ENCODE measurements at places on chromosomes 1 and 21. TPM values are rescaled to one million over a fixed set of nuclear protein-coding genes. Genes with fewer than 3 reads are reported as not detected.

The KLHDC9 gene
- total RNA-seq: 1.2 TPM

The CENPL gene
- total RNA-seq: 34.0 TPM

The ITGB3BP gene
- total RNA-seq: 47.0 TPM

The KRTAP10-3 gene
- total RNA-seq: not detected

The WDR64 gene
- 0.58 TPM for total RNA-seq

The SLAMF9 gene
- not detected for total RNA-seq

The NBPF4 gene
- 0.11 TPM for total RNA-seq

DNA sequence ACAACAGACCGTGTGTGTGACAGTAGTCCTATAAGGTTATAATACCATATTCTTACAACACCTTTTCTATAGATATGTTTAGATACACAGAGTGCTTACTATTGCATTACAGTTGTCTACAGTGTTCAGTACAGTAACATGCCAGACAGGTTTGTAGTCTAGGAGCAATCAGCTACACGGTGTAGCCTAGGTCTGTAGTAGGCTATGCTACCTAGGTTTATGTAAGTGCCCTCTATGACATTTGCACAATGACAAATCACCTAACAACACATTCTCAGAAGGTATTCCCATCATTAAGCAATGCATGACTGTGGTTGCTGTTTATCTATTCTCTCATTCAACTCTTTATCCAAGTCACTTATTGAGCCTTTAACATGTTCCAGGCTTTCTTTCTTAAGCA is 1.8 kb upstream of the WLS start:
- DNase-seq: no peak
- H3K4me1 ChIP-seq: peaks cover 6% of the 10 kb centered on the region
- H3K36me3 ChIP-seq: no peaks in the 10 kb centered on the region

DNA sequence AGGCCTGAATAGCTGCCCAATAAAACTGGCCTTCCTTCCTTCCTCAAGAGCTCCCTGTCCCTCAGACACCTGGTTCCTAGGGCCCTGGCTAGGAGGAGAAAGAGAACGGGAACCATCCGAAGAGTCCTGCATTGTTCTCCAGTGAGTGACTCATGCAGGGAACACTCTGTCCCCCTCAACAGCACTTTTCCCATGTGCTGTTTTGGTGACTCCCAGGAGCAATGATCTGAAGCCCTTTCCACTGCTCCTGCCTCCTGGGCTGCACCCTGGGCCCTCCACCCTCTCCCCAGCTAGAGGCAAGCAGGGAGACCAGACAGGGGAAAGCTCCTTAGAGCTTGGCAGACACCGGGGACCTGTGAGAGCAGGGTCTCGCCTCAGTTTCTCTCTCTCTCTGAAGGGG is 18.9 kb downstream of the TNNT2 start:
- H3K4me3 ChIP-seq: no peak overlapping the region
- no peak for DNase-seq
- peaks cover 2% of the 10 kb centered on the region for H3K27me3 ChIP-seq
- no peak overlapping the region for H3K27ac ChIP-seq
- no peaks in the 10 kb centered on the region for H3K4me1 ChIP-seq
- H3K36me3 ChIP-seq: no peaks in the 10 kb centered on the region

DNA sequence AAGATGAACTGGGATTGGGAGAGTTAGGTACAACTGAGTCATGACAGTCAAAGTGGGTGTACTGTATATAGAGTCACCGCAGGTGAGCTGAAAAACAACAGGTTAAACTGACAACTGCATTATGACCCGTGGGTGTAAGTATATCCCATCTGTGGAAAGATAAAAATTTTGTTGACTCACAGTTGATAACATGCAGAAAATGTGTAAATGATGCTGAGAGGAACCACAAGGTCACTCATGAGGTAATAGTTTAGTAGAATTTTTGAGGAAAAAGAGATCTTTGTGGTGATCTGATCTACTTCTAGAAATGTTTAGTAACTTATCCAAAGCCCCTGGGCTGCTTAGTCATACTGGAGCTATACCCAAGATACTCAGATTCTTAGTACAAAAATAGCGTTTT is 838 bp downstream of the OR2C3 start:
- no peak overlapping the region for H3K27ac ChIP-seq
- H3K4me1 ChIP-seq: peaks cover 2% of the 10 kb centered on the region
- H3K4me3 ChIP-seq: no peak overlapping the region
- no peaks in the 10 kb centered on the region for H3K36me3 ChIP-seq
- no peak for DNase-seq

GRCh38 chr1:6350416-6351088 is 43.0 kb downstream of the ACOT7 start:
- H3K36me3 ChIP-seq: peaks cover 1% of the 10 kb centered on the region
- H3K4me3 ChIP-seq: no peak overlapping the region
- peak overlapping the region; percentile 67 for H3K27ac ChIP-seq
- no peaks in the 10 kb centered on the region for H3K27me3 ChIP-seq
- DNase-seq: no peak

GRCh38 chr1:81808760-81809159 is 8.0 kb downstream of the ADGRL2 start:
- no peak for DNase-seq
- H3K27ac ChIP-seq: no peak overlapping the region
- H3K27me3 ChIP-seq: peaks cover 25% of the 10 kb centered on the region
- no peaks in the 10 kb centered on the region for H3K4me1 ChIP-seq
- H3K36me3 ChIP-seq: no peaks in the 10 kb centered on the region

DNA sequence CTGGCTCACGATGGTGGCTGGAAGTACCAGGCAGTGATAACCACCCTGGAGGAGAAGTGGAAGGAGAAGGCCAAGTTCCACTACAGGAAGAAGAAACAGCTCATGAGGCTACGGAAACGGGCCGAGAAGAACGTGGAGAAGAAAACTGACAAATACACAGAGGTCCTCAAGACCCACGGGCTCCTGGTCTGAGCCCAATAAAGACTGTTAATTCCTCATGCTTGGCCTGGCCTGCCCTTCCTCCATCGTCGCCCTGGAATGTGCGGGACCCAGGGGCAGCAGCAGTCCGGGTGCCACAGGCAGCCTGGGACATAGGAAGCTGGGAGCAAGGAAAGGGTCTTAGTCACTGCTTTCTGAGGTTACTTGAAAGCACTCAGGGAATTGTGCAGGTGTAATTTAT is 10.8 kb downstream of the IL24 start:
- peaks cover 43% of the 10 kb centered on the region for H3K36me3 ChIP-seq
- H3K27me3 ChIP-seq: no peaks in the 10 kb centered on the region
- no peak for DNase-seq
- H3K27ac ChIP-seq: no peak overlapping the region
- no peak overlapping the region for H3K4me3 ChIP-seq

GRCh38 chr1:173301507-173301906 is 94.4 kb upstream of the TNFSF4 start:
- H3K4me3 ChIP-seq: no peak overlapping the region
- H3K27ac ChIP-seq: no peak overlapping the region
- H3K27me3 ChIP-seq: no peaks in the 10 kb centered on the region
- H3K36me3 ChIP-seq: peaks cover 2% of the 10 kb centered on the region
- DNase-seq: no peak
